ENCODE measurements at places on chromosomes 4 and X.

GRCh38 chrX:79413963-79414362 lies 46.8 kb upstream of the ITM2A start:
- DNase-seq = no peak

GRCh38 chrX:34893741-34894140 lies 48.9 kb upstream of the FAM47B start:
- DNase-seq = no peak

- no peak for DNase-seq
Measured at GRCh38 chr4:78057600-78058550, 752 bp downstream of the FRAS1 start.

- no peak for DNase-seq
Measured at GRCh38 chrX:1385253-1386223, 6.4 kb downstream of the SLC25A6 start.

GRCh38 chr4:88910101-88910500 lies 146.9 kb downstream of the FAM13A start:
- DNase-seq = no peak

- DNase-seq = no peak
Measured at GRCh38 chr4:80806472-80806871, 224.0 kb upstream of the BMP3 start.

DNA sequence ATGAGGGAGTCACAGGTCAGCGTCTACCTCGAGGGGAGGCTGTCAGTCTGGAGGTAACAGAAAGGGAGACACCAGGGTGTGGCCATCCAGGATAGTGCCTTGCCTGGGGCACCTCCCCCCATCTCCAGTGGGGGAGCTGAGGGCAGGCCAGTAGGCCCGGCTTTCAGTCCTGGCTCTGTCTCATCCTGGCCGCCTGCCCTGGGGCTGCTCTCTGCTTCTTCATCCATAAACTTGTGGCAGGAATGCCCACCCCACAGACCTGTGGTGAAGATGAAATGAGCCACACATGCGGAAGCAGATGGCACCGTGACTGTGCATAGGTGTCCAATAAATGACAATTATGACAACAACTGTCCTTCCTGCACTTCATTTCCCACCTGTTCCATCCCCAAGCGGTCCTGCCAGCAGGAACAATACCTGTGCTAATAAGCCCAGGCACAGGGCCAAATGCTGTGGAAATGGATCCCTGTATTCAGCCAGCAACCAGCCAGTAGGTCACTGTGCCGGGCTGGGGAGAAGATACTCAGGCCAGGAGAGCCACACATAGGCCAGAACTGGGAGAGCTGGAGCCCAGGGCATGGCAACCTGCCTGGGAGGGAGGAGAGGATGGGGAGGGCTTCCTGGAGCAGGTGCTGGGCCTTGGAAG lies 30.2 kb downstream of the TRO start:
- no peak for DNase-seq

Measured in CD4-positive, alpha-beta T cell treated with Interleukin-4 for 1 hour (primary cell).